ENCODE measurements at places on chromosomes 5 and 9.

GRCh38 chr5:32462618-32463017 is 18.1 kb upstream of the ZFR start:
- DNase-seq = peak; percentile 94

GRCh38 chr5:160616712-160617497 is 195.2 kb downstream of the PTTG1 start:
- DNase-seq = no peak

GRCh38 chr9:71662082-71662481 is 106.2 kb downstream of the CEMIP2 start:
- no peak for DNase-seq

DNA sequence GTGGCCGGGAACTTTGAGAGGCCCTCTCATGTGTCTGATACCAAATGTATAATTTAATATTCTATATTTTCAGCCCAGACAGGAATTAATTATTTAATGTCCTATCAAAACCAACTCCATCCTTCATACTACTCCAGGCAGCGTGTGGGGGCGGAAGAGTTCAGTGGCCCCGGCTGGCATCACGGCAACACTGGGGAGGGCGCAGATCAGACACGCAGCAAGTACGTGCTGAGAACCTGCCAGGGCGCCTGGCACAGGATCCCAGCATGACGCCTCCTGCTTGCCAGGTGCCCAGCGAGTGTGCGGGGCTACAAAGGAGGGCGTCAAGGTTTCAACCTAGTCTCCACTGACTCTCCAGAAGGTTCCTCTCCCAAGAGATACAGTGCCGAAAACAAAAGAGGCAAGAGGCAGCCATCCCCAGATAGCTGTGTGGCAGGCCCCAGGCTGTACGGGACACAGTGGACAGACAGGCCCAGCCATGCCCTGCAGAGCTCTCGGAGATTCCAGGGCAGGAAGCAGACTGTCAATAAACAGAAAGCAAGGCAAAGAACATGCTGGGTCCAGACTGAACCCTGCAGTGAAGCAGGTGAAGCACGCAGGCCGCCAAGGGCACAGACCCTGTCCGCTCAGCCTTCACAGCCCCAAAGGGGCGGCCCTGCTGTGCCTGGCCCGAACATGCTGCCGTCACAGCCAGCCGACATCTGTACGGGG is 110.3 kb downstream of the VAV2 start:
- no peak for DNase-seq

Measured in inflammatory macrophage treated with lipopolysaccharide for 1 hour (primary cell).